ENCODE measurements at places on chromosomes 7 and 10.

- no peak for DNase-seq
Measured at GRCh38 chr10:89330537-89331212, 2.9 kb downstream of the IFIT3 start.

- no peak for DNase-seq
Measured at GRCh38 chr7:4645246-4645645, 36.8 kb upstream of the FOXK1 start.

DNA sequence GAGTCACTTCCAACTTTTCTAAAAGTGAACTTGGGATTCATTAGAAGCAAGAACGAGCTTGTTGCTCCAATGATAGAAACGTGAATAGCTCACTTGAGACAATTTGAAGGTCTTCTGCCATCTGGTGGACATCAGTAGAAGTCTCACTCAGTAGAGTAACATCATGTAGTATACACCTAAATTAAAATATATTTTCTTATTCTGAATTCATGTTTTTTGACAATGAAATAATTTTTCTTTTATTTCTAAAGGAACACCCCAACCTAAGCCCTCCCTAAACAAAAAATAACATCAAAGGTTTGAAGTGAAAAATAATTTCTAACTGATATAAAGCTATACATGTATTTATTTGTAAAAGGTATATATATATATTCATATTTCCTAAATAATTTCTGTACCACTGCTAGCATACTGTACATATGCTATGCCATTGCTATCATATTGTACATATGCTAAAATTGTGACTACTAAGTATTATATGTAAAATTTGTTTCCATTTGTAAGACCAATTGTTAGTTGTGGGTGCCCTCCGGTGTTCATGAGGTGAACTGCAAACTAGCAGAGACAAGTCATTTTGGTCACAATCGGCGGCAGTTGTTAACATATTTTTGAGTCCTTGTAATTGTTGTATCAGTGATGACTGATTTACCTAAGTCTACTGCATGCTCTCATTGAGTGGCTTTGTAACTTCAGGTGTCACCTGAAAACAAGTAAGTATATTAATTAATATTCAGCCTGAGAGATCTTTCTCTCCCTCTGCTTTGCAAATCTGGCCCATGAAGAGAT, 121.9 kb downstream of the PTPRZ1 start:
- DNase-seq = no peak

DNA sequence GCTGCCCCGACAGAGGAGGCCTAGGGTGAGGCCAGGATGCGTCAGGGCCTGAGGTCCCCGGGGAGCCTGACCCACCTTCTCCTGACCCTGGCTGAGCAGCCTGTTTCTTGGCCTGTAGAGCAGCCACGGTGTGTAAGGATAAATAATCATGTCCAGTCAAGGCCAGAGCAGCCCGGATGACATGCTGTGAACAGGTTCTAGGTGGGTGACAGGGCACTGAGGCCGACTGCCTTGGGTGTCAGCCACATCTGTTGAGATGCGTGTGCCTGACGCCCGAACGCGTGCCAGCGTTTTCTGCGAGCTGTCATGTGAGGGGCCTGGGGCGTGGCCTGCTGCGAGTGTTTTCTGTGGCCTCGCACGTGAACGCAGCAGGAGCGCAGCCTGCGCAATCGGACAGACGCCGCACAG, 118.3 kb downstream of the FAM53B start:
- DNase-seq = no peak

- no peak for DNase-seq
Measured at GRCh38 chr10:112383325-112383724, 9.4 kb downstream of the ACSL5 start.

- no peak for DNase-seq
Measured at GRCh38 chr7:118245267-118246040, 20.9 kb downstream of the ANKRD7 start.

GRCh38 chr10:122516734-122517133, 43.8 kb upstream of the DMBT1 start:
- DNase-seq = no peak

- no peak for DNase-seq
Measured at GRCh38 chr7:127815631-127816145, 163.7 kb downstream of the SND1 start.

DNA sequence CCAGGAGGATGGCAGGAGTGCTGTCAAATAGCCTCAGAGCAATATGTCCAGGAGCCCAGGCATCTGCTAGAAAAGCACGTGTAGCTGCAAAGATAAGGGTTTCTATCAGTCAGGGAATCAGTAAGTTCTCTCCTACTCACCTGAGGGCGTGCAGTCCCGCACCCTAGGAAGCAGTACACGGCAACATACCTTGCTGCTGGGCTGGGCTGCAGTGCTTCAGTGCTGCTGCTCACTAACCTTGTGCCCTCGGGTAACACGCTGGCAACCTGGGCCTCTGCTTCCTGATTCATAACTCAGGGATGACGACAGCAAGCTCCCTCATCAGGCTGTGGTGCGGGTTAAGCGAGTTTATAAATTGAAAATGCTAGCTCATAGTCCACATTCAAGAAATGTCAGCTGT, 29.5 kb upstream of the CCNY start:
- no peak for DNase-seq

DNA sequence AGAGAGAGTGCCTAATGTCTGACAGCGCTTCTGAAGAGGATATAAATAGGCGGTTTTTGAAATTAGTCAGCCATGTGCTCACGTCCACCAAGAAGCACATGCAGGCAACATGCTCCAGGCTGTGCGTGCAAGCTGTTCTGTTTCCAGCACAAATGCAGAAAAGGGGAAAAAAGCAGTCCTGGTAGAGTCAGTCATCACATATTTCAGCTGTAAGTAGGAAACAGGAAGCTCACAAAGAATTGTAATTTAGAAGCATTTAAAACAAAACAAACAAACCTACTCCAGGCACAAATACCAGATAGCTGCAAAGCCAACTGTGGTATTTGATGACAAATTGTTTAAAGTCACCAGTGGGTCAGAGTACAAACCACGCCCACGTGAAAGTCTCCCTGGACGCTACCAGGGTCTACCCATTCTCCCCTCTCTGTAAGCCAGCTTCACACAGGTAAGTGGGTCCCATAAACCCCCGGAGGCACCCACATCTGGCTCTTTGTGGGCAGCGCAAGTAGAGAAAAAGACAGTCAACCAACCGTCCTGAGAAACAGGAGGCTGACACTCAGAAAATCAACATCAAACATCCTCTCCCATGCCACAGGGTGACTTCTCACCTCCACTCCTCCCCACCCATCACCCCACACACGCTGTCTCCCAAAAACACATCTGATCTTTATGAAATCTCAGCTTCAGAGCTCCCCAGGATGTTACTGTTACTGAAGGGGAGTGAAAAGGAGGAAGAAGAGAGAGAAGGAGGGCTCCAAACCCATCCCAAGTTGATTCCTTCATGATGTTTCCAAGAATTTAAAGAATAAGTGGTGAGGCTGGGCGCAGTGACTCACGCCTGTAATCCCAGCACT, 186.4 kb downstream of the FAM107B start:
- DNase-seq = no peak

GRCh38 chr7:55565681-55566080, 6.6 kb downstream of the VOPP1 start:
- DNase-seq = no peak

GRCh38 chr10:114077347-114077746, 33.7 kb downstream of the ADRB1 start:
- DNase-seq = no peak

GRCh38 chr7:94394109-94394436, 622 bp upstream of the COL1A2 start:
- no peak for DNase-seq

DNA sequence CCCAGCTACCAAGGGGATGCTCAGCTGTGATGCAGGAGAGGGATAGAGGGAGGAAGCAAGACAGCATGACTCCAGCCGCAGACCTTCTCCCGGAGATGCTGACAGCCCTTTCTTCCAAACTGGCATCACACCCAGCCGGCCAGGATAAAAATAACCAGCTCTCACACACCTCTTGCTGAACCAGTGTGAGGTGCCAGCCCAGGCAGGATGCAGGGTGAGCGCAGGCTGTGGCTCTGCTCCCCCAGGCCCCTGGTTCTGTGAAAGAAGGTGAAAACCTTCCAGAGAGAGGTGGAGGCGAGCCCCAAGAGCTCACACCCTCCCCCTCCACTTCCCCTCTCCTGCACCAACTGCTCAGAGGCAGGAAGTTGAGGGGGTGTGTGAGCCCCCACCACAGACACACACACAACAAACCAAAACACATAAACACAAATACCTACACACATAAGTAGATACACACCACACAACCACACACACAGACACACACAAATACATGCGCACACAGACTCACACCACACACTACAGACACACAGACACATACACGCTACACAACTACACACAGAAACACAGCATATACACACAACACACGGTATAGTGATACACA, 4.0 kb downstream of the GPR15LG start:
- DNase-seq = peak; percentile 27

- no peak for DNase-seq
Measured at GRCh38 chr10:33556620-33557019, 222.2 kb upstream of the NRP1 start.

GRCh38 chr10:78255214-78255613, 221.6 kb downstream of the RPS24 start:
- DNase-seq = no peak

DNA sequence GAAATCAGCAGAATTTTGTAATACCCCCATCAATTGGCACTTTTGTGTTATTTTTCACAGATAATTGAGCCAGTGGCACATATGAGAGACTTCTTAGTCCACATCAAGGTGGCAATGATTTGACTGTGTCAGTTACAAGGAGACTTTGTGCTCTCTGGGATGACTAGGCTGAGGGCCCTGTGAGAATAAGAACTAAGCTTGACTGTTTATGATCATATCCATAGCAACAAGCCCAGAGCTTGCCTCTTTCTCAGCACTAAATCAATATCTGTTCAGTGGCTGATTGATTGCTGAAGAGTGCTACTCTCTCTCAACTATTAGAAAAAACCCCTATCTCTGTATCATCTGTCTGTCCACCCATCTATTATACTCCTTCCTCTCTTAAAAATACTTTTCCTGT, 185.3 kb upstream of the PLPP4 start:
- DNase-seq = no peak

GRCh38 chr10:93309062-93309461, 173.1 kb downstream of the MYOF start:
- no peak for DNase-seq

- DNase-seq = no peak
Measured at GRCh38 chr10:97818572-97818971, 31.1 kb upstream of the GOLGA7B start.

DNA sequence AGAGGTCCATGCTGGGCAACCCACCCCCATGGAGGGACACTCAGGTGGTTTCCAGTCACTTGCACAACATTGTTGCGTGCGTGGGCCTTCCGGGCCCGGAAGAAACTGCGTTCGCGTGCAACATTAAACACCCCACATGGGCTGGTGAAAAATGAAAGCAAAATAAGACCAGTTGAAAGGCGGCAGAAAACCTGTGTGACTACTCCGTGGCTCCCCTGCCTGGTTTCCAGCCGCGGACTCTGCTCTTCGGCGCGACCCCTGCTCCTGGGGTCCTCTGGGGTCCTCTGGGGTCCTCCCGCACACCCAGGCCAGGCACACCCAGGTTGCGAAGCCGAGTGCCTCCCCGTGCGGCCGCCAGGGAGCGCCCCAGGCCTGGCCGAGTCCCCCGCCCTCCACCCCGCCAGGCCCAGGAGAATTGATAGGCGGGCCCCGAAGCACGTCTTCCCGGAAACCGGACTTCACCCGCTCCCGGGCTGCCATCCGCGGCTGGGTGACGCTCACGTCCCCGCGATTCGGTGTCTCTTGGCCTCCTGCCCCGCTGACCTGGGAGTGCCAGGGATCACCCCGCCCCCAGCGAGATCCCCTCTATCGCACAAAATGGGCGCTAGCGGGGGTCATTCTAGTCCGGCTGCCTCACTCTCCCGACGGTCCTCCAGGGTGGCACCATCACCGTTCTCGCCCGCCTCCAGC, 1.9 kb upstream of the SH2D4B start:
- DNase-seq = peak; percentile 51

- DNase-seq = no peak
Measured at GRCh38 chr7:39098506-39098905, 120.8 kb downstream of the POU6F2 start.

GRCh38 chr7:128148676-128149075, 92.4 kb upstream of the LEP start:
- no peak for DNase-seq

GRCh38 chr7:28483908-28484605, 71.7 kb downstream of the CREB5 start:
- no peak for DNase-seq

Measured in stimulated activated CD8-positive, alpha-beta memory T cell treated with anti-CD3 and anti-CD28 coated beads, Interleukin-15, amount 100 ng/mL, for 4 hours (primary cell).